ENCODE measurements at places on chromosomes 7 and 10.

DNA sequence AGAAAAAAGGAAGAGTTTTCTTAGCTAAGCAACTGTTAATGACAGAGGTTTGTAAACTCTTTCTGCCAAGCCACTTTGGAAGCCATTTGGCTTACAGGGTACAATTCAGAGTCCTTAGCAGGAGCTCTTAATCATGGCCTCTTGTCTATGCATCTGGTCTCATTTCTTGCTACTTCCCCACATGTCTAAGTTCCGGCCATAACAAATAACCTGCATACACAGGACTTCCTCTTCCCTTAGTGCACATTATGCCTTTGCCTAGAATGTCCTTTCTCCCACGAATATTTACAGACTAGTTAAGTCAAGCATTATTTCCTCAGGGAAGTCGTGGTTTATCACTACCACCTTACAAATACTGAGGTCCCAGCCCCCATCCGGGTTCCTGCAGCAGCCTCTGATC lies 8.6 kb upstream of the UPF2 start:
- no peak for DNase-seq

DNA sequence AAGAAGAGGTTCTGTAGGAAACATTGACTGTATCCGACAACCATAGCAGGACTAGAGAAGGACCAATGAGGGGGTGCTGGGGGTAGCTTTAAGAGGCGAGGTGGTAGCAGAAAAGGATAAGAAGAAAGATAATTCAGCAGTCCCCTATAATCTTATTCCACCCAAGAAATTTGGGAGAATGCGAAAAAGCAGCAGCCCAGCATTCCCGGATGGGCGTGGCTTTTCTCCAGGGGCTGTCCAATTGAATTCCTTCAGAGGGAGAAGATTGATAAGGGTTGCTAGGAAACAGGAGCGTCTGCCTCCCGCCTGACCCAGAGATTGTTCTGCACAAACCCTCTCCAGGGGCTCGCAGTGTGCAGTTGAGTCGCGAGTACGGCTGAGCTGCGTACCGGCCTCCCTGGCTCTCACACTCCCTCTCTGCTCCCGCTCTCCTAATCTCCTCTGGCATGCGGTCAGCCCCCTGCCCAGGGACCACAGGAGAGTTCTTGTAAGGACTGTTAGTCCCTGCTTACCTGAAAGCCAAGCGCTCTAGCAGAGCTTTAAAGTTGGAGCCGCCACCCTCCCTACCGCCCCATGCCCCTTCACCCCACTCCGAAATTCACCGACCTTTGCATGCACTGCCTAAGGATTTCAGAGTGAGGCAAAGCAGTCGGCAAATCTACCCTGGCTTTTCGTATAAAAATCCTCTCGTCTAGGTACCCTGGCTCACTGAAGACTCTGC lies at the start of gene GRM3:
TSS of gene GRM3 (plus strand) at position 349 of the 721 bp plus-strand sequence. CDS start 121,237 bp downstream, outside the sequence.
- no peak for DNase-seq

DNA sequence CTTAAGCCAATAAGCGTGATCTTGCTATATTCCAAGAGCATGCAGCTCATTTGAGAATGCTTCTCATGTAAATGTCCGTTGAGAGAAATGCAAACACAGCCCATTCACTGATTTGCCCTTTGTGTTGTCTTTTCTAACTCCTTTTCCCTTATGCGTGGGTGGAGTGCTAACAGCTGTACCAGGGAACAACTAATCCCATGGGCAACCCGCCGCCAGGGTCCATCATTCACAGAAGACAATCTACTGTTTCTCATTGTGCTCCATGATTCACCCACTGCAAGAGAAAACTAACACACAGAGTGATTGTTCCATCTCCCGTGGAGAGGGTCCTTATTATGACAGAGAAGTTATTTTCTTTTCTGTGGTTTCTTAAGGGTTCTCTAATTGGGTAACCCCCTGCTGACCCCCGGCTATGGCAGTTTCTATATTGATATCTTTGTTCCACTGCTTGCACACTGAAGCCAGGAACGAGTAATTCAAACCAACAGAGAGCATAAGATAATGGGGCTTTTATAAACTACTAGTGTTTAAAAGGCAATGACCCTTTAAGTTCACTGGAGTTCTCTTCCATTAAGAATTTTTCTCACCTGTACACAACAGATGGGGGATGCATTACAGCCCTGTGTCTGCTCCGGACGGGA lies 298.7 kb downstream of the BAMBI start:
- DNase-seq: no peak

GRCh38 chr7:133948588-133948987 lies 178.6 kb upstream of the LRGUK start:
- no peak for DNase-seq

- no peak for DNase-seq
Measured at GRCh38 chr10:124693801-124694416, 50.3 kb downstream of the FAM53B start.

DNA sequence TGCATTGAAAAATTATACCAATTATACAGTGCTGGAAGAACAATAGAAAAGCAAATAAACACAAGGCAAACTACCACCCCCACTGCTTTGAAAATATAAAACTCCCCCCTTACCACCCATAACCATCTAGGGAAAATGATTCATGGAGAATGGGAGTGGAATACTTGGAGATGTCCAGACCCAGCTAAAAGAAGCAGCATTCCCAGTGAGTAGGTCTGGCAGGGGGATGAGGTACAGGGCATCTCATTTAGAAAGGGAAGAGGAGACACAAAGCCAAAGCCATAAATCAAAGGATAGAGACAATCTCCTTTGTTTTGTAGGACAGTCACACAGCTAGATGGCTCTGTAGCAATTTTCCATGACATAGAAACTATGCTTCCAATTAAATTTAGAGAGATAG lies 36.0 kb upstream of the DGKI start:
- peak; percentile 19 for DNase-seq

DNA sequence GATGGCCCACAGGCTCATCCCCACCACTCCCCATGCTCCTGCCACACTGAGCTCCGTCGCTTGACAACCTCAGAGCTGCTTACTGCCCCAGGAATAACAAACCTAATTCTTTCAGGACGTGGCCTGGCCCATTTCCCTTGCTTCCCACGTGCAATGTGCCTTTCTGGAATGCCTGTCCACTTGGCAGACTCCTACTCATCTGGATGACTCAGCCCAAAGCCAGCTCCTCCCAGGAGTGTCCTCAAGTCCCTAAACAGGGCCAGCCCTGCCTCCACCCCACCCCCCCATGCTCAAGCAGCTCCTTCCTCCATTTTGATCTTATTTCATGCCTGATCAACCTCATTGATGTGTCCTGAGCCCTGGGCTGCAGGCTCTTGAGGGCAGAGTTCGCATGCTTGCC lies 164.9 kb upstream of the RNF32 start:
- peak; percentile 6 for DNase-seq

GRCh38 chr10:100020142-100020885 lies 10.6 kb upstream of the DNMBP start:
- DNase-seq: no peak

GRCh38 chr10:62059217-62059920 lies 157.9 kb downstream of the ARID5B start:
- peak; percentile 91 for DNase-seq

DNA sequence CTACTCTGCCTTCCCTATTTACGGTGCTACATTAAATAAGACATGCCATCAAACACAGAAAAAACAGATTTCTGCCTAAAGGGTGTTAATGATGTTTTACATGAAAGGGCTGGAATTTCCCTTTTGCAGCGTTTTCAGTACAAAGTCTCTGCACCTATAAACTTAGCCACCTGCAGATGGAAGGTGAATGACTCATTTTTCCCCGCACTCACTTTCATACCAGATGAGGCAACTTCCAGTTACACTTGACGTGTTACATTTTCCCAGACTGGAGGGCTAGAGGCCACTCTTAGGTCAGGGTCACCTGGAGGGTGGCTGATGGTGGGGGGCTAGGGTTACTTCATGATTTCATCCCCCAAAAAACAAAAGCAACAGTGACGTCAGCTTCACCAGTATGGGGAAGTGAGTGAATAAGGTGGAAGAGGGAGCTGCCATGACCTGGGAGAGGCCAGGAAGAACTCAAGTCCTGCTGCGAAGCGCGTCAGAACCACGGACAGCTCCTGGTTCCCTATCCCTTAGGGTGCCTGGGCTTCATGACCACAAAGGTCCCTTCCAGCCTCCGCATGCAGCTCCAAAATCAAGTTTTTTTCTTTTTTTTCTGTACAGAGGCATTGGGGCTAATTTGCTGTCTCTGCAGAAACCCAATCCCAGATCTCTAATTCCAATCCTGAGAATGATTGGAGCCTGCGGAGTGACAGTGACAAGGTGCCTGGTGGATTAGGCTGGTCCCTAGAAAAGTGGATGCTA lies 94.0 kb downstream of the ADARB2 start:
- DNase-seq: no peak

GRCh38 chr7:4851459-4852422 lies 10.1 kb downstream of the PAPOLB start:
- DNase-seq: peak; percentile 9

- no peak for DNase-seq
Measured at GRCh38 chr10:74969093-74969492, 142.4 kb upstream of the SAMD8 start.

DNA sequence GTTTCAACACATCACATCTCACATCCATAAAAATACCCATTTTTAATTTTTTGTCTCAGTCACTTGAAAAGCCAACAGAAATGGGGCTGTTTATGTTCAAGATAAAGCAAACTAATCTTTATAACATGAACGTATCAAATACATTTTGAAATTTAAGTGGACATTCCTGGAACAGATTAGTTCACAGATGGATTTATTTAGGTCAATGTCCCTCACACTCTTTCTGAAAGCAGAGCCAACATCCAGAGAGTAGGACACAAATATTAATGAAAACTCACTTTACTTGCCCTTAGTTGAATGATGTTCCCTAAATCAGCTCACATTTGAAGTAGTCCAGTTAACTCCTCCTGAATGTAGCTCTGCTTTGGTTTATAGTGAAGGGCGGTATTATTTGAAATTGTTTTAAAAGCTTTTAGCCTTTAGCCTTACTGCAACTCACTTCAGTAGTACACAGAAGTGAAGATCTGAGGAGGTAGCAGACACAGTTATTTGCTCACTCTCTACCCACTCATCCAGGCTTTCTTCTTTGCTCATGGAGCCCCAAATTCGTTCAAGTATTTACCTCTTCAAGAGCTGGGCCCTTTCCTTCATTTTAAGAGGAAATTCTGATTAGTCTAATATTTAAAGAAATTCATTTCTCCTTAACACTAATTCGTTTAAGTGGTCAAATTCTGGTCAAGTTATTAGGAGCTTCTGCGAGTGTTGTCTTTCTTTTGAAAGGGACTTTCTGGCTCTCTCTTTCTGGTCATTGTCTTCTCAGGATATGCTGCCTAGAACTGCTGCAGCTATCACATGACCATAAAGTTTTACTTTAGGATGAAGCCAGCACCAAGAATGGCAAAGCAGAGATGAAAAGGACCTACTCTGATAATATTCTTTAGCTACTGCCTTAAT lies 180.6 kb upstream of the AGR3 start:
- DNase-seq: no peak

DNA sequence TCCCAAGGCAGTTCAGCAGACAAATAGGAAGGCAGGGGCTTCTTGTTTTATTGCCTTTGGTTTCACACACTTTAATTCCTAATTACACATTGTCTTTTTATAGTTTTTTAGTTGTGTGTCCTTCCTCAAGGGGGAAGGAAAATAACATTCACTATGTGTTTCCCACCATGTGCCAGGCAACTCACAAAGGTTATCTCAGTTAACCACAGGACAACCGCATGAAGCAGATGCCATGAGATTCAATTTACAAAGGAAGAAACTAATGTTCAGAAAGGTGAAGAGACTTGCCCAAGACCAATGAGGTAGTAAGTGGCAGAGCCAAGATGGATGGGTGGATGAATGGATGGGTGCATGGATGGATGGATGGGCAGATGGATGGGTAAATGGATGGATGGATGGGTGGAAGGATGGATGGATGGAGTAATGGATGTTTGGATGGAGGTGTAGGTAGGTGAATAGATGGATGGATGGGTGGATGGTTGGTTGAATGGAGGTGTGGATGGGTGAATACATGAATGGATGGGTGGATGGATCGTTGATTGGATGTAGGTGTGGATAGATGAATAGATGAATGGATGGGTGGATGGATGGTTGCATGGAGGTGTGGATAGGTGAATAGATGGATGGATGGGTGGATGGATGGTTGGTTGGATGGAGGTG lies 77.9 kb downstream of the ARHGAP22 start:
- DNase-seq: no peak

GRCh38 chr7:25132430-25132829 lies 7.4 kb upstream of the CYCS start:
- DNase-seq: no peak

DNA sequence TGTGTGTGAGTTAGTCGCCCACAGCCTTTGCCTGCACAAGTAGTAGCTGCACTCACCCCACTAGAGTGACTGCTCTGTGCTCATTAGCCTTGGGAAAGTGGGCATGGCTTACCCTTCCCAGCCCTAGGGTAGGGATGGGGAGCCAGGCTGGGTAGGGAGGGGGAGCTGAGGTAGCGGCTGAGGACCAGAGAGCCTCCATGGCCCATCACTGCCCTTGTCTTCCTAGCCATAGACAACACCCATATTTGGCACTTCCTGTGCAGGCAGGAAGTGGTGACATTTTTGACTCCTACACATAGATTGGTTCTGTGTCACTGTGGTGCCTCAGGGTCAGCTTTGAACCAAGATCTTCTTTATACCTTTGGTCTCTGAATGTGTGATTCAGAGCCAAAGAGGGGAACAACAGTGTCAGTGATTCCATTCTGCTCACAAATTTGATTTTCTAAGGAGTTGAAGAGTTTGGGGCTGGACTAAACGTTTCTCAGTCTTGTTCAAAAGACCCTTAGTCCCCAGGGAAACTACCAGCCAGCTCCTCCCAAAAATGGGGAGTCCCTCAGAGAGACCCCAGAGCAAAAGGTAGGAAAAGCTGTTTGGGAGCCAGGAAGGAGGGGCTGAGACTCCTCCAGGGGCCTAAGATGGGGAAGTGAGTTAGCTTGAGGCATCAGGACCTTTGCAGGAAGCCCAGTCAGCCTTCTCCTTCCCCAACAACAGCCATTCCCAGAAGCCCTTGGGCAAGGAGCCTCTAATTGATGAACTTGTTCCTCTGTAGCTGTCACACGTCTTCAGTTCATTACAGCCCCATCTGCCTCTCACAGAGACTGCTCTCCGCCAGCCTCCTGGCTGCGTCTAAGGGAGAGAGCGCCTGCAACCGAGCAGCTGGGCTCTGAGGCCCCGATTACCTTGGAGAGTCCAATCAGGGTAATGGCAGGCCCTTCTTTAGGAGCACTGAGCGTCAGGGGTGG lies 135.0 kb downstream of the CDH23 start:
- no peak for DNase-seq

DNA sequence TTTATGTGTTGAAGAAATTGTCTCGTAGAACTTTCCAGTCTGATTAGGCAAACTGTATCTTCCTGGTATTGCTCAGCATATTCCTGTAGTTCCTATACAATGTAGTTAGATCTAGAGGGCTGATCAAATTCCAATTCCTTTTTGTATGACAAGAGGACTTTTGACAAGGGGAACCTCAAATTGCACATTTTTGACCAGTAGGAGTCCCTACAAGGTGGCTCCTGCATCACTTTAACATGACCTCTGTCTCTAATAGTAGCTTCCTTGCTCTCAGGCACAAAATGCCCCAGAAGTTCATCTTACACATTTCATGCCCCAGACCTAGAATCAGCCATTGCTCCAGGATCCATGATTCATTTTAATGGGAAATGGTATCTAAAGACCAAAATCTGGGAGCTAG lies 18.7 kb downstream of the HERPUD2 start:
- no peak for DNase-seq
